ENCODE measurements at places on chromosomes 7 and 10.
A peak's percentile ranks its signal among the peaks of the same experiment; 100 is the strongest.

DNA sequence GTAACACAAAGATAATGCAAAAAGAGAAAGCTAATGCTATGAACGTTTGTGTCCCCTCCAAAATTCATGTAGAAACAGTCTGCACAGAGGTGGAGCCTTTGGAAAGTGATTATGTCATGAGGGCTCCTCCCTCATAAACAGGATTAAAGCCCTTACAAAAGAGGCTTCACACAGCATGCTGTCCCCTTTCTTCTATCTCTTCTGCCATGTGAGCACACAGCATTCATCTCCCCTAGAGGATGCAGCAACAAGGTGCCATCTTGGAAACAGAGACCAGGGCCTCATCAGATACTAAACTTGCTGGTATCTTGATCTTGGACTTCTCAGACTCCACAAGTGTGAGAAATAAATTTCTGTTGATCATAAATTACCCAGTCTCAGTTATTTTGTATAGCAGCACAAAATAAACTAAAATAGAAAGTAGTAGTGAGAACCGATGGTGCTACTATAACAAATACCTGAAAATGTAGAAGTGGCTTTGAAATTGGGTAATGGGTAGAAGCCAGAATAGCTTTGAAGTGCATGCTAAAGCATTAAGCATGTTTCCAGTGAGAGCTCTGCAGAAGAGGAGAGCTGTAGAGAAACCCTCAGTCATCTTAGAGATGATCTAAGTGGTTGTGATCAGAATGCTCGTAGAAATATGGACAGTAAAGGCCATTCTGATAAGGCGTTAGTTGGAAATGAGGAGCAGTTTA, 108.7 kb downstream of the DNAJC1 start:
- no peak for DNase-seq

DNA sequence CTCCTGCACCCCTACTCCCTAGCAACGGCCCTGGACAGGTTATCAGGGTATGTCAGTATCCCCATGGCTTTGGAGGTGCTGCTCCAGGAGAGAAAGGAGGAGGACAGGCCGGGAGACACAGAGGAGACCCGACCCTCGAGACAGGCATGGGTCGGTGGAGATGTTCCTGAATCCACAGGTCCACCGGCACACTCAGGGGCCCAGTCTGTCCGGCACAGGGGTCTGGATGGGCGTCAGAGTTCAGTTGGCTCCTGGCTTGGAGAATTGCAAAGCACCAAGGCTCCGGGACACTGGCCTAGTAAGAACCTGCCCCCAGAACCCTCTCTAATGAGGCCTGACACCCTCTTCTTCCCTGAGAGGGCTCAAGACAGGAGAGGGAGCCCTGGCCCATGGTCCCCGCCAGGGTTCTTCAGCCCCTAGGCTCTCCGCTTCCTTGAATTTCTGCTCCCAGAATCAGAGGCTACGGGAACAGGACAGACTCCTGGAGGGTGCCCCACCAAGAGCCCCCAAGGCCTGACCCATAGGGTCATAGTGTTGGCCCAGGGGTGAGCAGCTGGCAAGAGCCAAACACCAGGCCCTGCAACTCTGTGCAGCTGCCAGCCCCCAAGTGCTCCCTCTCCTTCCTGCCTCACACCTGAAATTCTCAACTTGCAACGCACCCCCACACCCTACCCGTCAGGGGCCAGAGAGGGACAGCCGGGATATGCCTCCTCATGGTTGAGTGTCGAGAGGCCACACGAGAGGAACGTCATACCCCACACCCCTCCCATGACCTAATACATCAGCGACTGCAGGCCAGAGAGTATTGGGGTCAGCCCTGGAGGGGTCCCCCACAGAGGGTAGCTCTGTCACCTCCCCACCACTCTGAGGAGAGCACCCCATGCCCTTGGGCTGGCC, 5.5 kb upstream of the IRF5 start:
- no peak for DNase-seq

DNA sequence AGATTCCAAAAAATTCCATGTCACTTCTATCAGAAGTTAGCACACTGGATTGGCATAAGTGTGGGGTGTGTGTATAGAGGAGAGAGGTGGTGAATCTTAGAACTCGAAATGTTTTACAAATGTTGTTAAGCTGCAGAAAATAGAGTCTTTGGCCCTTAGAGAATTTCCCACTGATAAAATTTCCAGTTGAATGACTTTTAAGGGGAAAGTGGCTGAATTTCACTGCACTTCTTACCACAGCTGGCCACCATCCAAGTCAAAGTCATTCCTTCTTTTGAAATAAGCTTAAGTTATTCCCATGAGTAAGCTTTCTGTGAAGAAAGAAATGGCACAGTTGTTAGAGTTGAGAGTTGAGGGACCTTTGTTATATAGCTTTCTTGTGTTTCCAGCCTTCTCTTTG, 13.9 kb downstream of the VCL start:
- DNase-seq, result peak; percentile 95

DNA sequence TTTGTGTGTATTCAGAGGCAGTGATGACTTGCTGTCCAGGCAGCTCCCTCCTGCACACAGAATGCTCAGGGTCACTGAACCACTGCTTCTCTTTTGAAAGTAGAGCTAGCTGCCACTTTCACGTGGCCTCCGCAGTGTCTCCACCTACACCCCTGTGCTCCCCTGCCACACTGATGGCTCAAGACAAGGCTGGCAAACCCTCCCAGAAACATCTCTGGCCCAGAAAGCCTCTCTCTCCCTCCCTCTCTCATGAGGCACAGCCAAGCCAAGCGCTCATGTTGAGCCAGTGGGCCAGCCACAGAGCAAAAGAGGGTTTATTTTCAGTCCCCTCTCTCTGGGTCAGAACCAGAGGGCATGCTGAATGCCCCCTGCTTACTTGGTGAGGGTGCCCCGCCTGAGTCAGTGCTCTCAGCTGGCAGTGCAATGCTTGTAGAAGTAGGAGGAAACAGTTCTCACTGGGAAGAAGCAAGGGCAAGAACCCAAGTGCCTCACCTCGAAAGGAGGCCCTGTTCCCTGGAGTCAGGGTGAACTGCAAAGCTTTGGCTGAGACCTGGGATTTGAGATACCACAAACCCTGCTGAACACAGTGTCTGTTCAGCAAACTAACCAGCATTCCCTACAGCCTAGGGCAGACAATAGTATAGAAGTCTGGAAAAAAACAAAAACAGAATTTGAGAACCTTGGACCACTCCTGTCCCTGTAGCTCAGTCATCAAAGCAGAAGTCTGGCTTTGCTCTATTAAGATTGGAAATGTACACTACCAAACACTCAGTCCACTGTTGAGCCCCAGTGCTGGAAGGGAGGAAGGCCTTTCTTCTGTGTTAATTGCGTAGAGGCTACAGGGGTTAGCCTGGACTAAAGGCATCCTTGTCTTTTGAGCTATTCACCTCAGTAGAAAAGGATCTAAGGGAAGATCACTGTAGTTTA, 15.8 kb downstream of the SCD start:
- no peak for DNase-seq

GRCh38 chr10:83927166-83927565, 212.1 kb upstream of the GHITM start:
- no peak for DNase-seq

DNA sequence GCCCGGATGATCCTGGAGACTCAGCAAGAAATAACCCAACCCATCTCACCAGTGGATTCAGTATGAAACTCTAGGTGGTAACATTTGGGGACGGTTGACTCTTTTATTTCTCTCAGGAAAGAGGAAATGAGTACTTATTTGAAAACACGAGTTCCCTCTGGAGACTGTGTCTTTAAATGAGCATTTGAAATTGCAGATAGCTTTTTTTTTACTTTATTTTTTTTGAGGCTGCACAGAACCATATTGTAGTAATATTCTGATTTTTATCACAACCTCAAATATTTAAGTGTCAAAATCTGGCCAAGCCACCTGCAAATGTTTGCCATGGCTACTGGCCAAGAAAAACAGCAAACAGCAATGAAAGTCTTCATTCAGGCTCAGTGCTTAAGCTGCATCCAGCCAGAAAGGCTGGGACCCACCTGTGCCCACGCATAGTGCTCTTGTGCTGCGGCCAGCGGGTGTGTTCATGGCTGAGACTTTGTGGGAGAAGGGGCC, 160.8 kb downstream of the CREB5 start:
- DNase-seq, result peak; percentile 77

- DNase-seq, result peak; percentile 89
These were observed 227.6 kb upstream of the NPSR1 start for GRCh38 chr7:34430456-34430855.

- DNase-seq, result no peak
These were observed 79.3 kb upstream of the ZNF479 start for GRCh38 chr7:57211428-57212100.

Measured in choroid plexus epithelial cell (primary cell).